Stimulated activated CD4-positive, alpha-beta T cell treated with anti-CD3 and anti-CD28 coated beads, Interleukin-4, amount 100 ng/mL, for 1 hour (primary cell): ENCODE measurements at places on chromosomes 16 and 17.

- no peak for DNase-seq
These were observed 10.3 kb downstream of the RAD51C start for GRCh38 chr17:58702708-58703107.

DNA sequence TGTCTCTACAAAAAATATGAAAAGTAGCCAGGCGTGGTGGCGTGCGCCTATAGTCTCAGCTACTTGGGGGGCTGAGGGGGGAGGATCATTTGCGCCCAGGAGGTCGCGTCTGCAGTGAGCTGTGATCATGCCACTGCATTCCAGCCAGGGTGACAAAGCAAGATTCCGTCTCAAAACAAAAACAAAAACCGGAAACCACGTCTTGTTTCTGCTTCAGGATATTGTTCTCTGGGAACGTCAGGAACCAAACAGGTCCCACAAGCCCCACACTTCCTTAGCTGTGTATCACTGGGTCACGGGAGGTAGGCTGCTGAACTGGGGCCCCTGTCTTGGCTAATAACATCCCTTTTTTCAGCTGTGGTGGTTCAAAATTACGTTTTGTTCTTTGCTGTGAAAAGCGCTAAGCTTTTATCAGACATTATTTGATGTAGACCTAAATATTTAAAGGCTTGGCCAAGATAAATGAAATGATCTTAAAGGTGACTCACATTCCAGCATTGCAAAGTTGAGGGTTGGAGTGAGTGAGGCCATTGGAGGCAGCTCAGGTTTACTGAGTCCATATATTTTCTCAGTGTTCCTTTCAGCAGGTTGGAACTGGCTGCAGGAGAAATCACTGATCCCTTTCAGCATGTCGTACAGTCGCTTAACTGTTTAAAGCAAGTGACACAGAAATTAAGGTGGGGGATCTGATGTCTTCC lies 16.4 kb upstream of the SEC14L1 start:
- DNase-seq = no peak

DNA sequence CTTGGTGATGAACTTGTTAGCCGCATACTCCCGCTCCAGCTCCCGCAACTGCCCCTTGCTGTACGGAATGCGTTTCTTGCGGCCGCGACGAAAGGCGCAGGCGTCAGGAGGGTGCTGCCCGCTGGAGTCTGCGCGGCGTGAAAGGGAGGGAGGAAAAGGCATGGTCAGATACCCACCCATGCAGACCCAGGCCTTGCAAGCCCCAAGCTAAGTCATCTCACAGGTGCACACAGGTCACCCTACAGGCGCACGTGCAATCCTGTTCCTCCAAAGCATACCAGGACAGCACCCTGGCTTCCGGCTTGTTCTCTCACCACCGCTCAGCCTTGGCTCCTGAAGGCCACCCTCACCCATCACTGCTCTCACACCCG lies 1.6 kb downstream of the HOXB13 start:
- no peak for DNase-seq

DNA sequence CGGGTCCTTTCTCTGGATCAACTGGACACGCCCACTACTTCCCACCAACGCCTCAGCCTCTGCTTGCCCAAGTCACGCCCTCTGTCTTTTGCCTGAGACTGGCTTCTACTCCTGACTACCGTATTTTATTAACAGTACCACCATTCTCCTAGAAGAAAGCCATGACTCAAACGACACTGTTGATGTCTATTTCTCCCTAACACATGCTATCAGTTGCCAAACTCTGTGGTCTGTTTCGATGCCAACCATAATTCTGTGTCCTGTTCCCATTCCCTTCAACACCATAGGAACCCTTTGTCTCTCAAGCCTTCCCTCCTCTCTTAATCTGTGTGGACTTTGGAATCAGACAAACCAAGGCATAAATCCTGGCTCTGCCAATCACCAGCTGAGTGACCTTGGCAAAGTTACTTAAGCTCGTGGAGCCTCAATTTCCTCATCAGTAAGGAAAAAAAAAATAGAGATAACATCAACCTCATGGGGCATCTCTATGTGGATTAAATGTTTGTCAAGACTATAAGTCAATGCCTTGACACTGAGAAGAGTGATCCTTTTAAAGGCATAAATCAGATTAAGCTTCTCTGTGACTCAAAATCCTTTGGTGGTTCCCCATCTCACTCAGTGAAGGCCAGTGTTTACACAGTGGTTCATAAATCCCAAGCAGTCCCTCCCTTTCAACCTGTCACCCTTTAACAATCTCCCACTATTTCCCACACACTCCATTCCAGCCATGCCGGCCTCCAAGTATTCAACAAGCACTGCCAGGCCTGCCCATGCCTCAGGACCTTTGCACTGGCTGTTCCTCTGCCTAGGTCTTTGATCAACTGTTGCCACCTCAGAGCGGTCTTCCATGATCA lies 45.6 kb downstream of the ERN1 start:
- DNase-seq = no peak

- DNase-seq = no peak
These were observed 87.7 kb downstream of the C16orf95 start for GRCh38 chr16:87229230-87230188.

DNA sequence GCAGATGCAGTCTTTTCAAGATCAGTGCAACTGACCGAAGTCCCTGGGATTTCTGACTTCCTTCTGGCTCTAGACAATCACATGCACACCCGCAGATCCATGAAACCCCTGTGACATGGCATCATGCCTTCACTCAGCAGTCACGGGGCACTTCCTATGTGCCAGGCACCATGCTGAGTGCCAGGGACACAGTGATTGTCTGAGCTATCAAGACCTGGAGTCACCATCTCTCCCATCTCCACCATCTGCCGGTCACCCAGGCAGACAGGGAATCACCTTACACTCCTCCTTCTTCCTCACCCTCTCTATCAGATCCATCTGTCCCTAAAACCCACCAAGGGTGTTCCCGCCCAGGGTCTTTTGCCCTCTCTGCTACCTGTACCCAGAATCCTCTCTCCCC lies 5.3 kb downstream of the BEAN1 start:
- DNase-seq = no peak

DNA sequence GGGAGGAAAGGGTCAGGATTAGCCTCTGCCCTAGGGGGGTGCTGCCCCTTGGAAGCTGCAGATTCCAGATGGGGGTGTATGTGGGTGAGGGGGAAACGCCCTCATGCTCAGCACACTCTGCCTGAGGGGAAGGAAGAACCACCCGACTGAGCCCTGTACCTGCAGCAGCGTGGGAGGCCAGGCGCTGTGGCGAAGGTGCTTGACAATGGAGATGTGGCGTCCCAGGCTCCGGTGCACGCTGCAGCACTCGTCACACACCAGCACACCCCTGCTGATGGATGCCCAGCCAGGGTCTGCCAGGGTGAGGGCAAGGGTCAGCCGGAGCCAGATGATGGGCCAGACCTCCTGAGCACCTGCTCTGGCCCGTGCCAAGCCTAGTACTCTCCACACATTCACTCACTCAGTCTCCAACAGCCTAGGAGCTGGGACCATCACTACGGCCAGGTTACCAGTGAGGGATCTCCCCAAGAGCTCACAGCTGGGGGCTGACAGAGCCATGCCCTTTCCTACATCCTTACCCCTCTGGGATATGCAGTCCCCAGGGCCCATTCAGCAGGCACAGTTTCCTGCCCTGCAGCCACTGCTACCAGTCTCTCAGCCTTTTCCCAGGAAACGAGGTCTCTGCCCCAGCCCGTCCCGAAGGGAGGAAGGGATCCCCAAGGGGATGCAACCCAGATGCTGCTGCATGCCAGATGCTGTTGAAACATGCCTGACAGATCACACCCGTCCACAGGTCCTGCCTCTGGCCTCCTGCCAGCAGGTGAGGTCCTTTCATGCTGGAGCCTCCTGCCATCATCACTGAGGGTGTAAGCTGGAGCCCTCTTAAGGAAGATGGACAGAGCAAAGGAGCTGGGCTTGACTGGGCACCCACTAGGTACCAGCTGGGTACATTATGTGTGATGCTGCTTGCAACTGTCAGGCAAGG lies 5.9 kb downstream of the GIT1 start:
- peak; percentile 0 for DNase-seq

- no peak for DNase-seq
These were observed 39.7 kb downstream of the USP10 start for GRCh38 chr16:84739349-84740124.

- no peak for DNase-seq
These were observed 259.8 kb downstream of the GRIN2A start for GRCh38 chr16:9922441-9922840.

- DNase-seq = no peak
These were observed 26.8 kb upstream of the PMFBP1 start for GRCh38 chr16:72198771-72199201.

GRCh38 chr16:69921127-69921526 lies 30.0 kb upstream of the CLEC18A start:
- DNase-seq = no peak

DNA sequence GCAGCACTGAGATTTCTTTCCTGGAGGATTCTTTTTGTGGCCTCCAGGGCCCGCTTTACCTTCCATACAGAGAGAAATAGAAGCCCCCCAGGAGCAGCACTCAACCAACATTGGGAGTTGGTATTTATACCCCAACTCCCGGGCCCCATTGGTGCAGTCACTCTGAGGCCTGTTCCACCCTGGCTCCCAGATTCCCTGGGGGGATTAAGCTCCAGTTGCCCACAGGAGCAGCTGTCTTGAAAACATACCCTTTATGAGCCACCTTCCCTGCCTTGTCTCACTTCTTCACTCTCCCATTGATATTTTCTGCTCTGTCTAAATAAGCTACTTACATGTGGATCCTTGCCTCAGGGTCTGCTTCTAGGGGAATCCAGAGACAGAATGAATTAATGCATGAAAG lies 167.8 kb downstream of the KATNIP start:
- DNase-seq = no peak

- peak; percentile 42 for DNase-seq
These were observed 498 bp downstream of the LRRC37B start for GRCh38 chr17:32007463-32008298.

- no peak for DNase-seq
These were observed 298.5 kb upstream of the FOXF1 start for GRCh38 chr16:86211800-86212199.

GRCh38 chr16:14155572-14156190 lies 84.6 kb downstream of the MRTFB start:
- DNase-seq = no peak

DNA sequence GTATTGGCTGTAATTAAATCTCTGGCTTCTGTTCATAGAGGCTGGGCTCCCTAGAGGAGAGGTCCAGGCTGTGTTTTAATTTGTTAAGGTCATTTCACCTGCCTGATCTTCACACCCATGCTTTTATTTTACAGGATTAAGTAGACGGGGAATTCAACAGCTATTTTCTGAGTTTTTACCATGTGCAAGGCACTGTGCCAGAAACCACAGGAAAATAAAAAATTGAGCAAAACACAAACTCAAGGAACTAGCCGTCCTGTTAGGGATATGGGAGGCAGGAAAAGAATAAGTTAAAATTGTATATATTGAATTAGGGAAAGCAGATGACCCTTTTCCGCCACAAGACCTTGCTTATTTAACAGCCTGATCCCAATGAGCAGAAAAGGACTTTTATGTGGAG lies 29.1 kb downstream of the HS3ST3A1 start:
- no peak for DNase-seq

DNA sequence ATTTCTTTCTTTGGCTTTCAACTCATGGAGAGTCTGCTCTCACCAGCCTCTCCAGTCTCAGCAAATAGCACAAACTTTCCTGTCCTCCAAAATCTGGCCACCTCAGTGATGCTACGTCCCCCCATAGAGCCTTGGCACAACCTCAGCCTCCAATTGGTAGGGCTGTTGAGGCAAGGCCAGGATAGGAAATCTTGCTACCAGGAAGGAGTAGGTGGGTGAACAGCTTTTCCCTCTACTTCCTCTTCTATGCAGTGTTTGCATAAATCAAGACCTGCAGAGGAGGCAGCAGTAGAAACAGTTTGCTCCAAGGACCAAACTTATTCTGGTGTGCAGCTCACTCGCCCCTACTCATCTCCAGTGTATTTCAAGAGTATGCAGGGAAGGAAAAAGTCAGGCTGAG lies 701 bp upstream of the DPEP2 start:
- DNase-seq = no peak

DNA sequence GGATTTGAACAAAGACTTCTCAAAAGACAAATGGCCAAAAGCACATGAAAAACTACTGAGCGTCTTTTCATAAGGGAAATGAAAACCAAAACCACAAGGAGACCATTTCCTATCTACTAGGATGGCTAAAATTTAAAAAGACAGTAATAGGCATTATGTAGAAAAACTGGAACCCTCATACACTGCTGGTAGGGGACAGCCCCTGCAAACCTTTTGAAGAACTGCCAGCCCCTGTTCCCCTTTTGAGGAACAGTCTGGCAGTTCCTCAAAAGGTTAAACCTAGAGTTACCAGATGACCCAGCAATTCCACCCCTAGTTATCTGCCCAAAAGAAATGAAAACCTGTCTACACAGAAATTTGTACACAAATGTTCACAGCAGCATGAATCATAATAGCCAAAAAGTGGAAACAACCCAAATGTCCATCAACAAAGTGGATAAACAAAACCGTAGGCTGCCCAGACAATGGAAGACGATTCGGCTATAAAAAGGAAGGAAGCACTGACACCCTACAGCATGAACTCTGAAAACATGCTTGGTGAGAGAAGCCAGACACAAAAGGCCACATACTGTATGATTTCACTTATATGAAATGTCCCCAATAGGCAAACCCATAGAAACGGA lies 22.9 kb downstream of the CDIP1 start:
- no peak for DNase-seq

GRCh38 chr16:89985219-89985618 lies 34.0 kb downstream of the DBNDD1 start:
- DNase-seq = no peak

DNA sequence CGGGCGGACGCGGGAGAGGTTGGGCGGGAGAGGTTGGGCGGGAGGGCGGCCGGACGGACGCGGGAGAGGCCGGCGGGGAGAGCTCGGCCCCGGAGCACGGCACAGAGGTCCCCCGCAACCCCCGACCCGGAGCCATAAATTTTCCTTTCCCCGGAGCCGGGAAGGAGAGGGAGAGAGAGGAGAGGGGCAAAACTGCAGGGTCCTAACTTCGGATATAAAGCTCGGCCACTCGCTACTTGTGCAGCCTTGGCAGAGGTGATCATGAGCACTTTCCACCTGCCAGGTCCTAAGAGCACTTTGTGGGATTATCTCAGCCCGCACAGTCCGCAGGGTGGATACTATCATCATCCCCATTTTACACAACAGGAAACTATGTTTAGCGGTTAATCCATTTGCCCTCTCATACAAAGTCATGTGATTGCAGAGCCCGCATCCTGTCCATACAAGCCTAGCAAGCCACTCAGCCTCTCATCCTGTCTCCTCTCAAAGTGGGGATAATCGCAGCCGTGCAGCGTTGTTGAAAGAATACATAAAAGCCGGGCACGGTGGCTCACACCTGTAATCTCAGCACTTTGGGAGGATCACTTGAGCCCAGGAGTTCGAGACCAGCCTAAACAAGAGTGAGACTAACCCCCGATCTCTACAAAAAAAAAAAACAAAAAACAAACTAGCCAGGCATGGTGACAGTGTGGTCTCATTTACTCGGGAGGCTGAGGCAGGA lies 780 bp upstream of the DCAKD start:
- peak; percentile 13 for DNase-seq
